Vagina (tissue), 2 donors: ENCODE measurements at places on chromosomes 13 and 19. TPM values are rescaled to one million over a fixed set of nuclear protein-coding genes. Genes with fewer than 3 reads are reported as not detected.
A peak's percentile ranks its signal among the peaks of the same experiment; 100 is the strongest.

GRCh38 chr19:54473071-54473891 is at the start of gene CDC42EP5:
CDC42EP5 (minus strand) TSS chr19:54473296; CDS start chr19:54465547, 7,749 bp downstream.
- peak; percentile 88 for DNase-seq

Gene RUBCNL
- total RNA-seq, result 1.7 TPM

DNA sequence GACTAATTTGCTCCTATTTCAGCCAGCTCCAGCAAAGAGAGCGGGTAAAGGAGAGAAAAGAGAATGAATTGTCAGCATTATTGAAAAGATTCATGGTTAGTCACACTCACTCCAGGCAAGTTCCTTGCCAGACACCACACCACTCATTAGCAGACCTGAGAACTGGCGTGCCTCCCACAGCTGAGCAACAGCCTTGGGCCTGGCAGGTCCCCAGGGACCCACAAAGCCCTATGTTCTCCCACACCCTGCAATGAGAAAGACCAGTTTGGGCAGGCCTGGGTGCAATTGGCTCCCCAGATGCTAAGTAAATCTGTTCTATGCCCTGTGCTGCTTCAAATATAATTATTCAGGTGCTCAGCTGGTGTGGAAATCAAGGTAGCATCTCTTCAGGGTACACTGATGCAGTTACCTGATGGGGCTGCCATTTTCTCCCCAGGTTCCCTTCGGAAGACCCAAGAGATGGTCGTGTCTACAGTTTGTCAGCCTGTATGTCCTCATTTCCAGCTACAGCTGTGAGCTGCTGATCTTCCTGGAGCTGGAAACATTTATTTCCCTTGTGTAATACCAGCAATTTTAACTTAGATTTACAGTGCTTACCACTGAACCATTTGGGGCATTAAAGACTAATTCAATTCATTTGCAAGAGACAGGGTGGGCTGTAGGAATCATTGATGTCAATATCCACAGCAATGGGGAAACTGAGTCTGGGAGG is 405.0 kb downstream of the COG6 start:
- DNase-seq, result no peak

Gene SBK2
- total RNA-seq, result not detected

GRCh38 chr13:99033814-99034213 is 56.0 kb upstream of the DOCK9 start:
- DNase-seq, result no peak

GRCh38 chr13:29956853-29957252 is 106.4 kb upstream of the UBL3 start:
- no peak for DNase-seq

GRCh38 chr19:2237051-2237868 is 636 bp downstream of the SF3A2 start:
- no peak for DNase-seq

GRCh38 chr13:52713894-52714293 is 25.7 kb downstream of the CNMD start:
- DNase-seq, result no peak

Gene SLC7A9
- total RNA-seq, result not detected

DNA sequence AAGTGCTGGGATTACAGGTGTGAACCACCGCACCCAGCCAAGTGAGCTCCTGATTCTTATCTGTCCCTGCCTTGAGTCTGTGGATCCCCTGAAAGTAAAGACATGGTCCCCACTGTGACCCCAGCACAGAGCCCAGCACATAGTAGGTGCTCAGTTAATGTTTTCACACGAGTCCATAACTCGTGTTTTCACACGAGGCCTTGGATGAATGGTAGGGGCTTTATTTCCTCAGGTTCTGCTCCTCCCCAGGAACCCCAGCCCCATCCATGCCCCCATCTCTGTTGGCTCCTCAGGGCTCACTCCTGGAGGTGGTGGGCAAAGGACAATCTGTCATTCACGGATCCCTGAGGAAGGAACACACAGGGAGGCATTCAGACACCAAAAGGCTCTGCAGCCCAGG is 23.6 kb upstream of the PDE4C start:
- no peak for DNase-seq

Gene KIR2DL1
- total RNA-seq, result not detected

DNA sequence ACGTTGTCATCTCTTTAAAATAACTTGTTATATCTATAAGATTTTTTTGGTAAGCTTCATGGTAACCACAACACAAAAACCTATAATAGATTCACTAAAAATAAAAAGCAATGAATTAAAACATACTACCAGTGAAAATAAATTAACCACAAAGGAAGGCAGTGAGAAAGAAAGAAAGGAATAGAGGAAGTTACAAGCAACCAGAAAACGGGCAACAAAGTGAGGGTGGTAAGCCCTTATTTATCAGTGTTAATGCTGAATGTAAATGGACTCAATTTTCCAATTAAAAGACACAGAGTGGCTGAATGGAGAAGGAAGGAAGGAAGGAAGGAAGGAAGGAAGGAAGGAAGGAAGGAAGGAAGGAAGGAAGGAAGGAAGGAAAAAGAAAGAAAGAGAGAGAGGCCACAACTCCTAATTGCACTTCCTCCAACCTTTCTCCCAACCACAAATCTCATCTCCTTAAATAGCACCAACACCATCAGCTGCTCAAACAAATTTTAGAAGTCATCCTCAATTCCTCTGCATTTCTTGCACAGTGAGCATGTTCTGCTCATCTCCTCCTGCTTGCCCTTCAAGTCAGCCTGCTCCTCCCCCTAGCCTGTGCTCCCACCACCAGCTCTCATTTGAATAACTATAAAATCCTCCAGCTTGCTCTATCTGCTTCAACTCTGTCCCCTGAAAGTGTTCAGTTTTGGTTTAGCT is 48.6 kb downstream of the CCNA1 start:
- no peak for DNase-seq

Gene NDUFA3
- 79.3 TPM for total RNA-seq

- DNase-seq, result no peak
Observed at GRCh38 chr19:46205183-46205984, 24.2 kb upstream of the IGFL1 start.

- no peak for DNase-seq
Observed at GRCh38 chr13:110636701-110637201, 21.4 kb downstream of the NAXD start.

Gene SOHLH2
- total RNA-seq, result not detected

DNA sequence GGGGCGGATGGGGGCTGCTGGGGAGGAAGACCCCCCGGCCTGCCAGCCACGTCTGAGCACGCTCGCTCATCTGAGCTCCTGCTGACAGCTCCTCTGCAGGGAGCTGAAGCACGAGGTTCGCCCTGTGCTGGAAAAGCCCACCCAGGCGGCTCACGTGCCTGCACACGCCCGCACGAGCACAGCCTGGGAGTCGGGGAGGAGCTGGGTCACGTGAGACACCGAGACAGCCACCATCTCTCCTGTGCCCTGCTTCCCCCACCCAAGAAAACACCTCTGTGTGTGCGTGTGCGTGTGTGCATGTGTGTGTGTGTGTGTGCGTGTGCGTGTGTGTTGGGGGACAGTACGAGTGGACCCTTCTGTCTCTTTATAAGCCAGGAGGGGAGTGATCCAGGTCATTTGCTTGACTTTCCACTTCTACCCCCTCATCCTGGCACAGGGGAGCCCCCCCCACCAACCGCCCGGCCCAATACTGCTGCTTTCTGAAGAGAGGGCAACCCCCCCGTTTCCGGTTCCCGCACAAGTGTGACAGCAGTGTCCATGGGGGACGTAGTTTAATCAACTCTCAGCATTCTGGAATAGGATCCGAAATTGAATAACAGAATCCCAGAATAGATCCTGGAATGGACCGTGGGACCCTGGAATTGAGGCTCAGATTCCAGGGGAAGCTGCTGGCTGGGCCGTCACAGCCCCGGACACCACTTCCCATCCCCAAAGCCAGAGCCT is 42.5 kb downstream of the CELF5 start:
- DNase-seq, result no peak

Gene NLRP9
- not detected for total RNA-seq
